Activated CD4-positive, alpha-beta T cell treated with anti-CD3 and anti-CD28 coated beads, Interleukin-2, amount 50 U/mL, for 16 hours (primary cell): ENCODE measurements at places on chromosomes 1 and 21.
A peak's percentile ranks its signal among the peaks of the same experiment; 100 is the strongest.

- DNase-seq, result no peak
Observed at GRCh38 chr1:97123717-97124431, 402.3 kb downstream of the PTBP2 start.

GRCh38 chr1:46522184-46522968 lies 29.1 kb downstream of the KNCN start:
- peak; percentile 88 for DNase-seq

DNA sequence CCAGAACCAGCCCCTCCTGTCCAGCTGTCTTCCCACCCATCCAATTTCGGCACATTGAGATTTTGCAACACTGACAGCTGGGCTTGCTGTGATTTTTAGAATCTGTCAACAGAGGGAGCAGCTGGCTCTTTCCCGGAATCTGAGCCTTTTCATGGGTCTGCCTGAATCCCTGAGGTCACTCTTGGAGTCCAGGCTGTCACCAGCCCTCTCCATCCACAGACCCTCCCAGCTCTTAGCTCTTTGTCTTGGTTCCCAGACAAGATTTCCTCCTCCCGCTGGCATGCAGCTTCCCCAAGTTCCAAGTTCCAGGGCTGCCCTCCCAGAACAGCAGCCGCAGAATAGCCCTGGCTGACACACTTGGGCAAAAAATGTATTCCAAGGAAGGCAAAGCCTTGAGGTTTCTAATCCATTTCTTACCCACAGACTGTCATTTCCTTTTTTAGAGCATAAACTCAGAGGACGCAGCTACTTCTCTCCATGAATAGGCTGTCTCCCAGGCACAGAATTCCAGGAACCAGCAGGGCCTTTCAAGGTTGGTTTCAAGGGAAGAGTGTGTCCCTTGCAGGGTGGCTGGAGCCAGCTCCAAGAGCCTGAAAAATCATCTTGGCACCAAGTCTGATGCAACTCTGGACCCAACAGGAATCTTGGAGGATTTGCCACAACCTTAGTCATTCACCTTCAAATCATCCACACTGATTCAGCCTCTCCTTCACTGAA lies 7.1 kb upstream of the TMEM61 start:
- no peak for DNase-seq

DNA sequence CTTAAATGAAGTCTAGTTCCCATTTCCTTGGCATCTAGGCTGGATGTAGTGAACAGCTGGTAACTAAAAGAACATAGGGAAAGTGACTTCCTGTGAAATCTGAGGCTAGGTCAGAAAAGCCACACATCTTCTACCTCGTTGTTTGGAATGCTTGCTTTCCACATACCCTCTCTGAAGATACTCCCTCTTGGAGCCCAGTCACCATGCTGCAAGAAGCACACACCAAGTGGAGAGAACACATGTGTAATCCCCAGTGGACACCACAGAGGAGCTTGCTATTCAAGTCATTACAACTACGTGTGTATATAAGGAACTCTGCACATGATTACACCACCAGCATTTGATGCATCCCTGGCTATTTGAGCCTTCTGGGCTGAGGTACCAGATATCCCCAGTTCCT lies 125.9 kb downstream of the RGS21 start:
- DNase-seq, result no peak

DNA sequence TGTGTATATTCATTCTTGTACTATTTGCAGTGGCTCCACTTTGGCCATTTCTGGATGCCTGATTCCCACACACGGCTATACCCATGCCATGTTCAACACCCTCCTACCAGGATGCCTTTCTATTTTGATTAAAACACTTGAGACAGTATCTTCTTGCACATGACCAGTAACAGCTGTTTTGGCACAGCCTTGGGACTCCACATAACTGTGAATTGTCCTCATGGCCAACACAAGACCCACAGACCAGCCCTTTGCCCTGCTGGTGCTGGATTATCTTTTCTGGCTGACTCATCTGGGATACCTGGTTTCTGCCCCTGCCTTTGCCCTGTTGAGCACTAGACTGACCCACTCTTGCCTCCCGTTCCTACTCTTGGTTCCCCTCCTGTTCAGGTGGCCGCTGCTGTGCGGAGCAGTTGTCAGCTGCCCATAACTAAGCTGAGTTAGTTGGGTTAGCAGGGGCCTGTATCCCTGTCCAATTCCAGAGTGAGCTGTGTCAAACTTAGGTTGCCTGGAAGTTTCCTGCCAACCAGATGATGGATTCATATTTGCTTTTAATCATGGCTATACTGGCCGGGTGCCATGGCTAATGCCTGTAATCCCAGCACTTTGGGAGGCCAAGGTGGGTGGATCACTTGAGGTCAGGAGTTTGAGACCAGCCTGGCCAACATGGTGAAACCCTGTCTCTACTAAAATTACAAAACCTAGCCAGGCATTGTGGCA lies 10.8 kb upstream of the EYA3 start:
- no peak for DNase-seq

GRCh38 chr1:112876315-112876714 lies 79.7 kb downstream of the SLC16A1 start:
- DNase-seq, result no peak

GRCh38 chr1:15410884-15411245 lies 1.2 kb downstream of the EFHD2 start:
- no peak for DNase-seq

DNA sequence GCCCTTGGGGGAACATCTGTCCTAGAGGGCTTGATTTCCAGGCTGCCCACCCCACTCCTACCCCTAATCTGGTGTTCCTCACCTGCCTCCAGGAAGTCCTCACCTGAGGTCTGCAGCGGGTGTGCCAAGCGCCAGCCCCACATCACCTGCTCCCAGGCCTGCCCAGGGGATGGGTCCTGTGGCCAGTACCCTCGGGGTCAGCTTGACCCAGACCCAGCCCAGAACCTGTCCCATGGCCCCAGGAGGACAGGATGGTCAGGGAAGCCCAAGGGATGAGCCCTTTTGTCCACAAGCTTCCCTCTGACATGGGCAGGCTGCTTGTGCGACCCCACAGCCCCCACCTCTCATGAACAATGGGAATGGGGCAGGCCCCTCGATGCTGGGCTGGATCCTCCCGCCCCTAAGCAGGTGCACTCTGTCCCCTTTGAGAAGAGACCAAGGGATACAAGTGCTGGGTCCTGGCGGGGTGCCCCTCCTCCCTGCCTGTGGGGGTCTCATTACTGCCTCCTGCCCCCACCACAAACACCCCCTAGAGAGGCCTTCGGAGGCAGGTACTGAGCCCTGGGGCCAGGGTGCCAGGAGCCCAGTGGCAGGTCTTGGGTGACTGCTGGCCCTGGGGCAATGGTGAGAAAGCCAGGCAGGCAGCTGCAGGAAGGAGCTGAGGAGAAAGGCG lies 3.2 kb downstream of the MIB2 start:
- no peak for DNase-seq

GRCh38 chr1:187928696-187929095 lies 1099.9 kb downstream of the PLA2G4A start:
- DNase-seq, result no peak

DNA sequence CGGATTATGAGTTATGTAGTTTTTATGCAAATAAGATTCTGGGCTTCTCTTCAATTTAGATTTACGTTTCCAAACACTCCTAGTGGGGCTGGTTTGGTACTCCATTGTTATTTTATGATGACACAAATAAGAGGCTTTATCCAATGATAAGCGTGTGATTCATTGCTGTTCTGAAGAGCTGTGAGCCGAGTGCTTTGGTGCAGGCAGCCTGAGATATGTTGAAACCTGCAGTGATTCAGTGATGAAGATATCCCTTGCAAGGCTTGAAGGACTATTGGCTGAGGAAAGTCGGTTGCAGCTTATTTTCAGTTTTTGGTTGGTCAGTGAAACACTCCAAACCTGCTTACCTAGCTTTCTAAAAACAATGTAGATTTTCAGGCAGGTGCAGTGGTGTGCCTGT lies 112.2 kb downstream of the RYR2 start:
- DNase-seq, result no peak

- DNase-seq, result no peak
Observed at GRCh38 chr1:115976921-115977498, 697 bp downstream of the SLC22A15 start.

GRCh38 chr1:209504571-209504970 lies 78.9 kb upstream of the CAMK1G start:
- no peak for DNase-seq

DNA sequence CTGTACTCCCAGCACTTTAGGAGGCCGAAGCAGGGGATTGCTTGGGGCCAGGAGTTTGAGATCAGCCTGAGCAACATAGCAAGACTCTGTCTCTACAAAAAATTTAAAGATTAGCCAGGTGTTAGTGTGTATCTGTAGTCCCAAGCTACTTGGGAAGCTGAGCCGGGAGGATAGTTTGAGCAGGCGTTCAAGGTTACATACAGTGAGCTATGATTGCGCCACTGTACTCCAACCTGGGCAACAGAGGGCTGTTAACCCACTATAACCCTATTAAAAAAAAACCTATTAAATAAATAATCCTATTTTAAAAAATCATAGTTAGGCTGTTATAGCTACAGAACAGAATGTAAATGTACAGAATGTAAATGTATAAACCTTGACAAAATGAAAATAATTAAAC lies 2.2 kb downstream of the MIS18A start:
- DNase-seq, result no peak

DNA sequence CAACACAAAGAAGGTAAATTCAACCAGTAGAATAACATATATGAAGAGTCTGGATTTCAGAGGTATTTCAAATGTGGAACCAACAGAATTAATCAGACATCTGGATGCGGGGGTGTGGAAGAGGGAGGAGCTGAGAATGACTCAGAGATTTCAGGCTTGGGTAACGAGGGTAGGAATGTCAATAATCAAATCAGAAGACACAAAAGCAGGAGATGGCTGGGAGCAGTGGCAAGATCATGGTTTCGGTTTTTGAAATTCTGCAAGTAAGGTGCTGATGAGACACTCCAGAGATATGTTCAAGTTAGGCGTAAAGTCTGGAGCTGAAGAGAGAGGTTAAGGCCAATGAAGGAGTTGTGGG lies 64.0 kb downstream of the PLPPR5 start:
- no peak for DNase-seq

DNA sequence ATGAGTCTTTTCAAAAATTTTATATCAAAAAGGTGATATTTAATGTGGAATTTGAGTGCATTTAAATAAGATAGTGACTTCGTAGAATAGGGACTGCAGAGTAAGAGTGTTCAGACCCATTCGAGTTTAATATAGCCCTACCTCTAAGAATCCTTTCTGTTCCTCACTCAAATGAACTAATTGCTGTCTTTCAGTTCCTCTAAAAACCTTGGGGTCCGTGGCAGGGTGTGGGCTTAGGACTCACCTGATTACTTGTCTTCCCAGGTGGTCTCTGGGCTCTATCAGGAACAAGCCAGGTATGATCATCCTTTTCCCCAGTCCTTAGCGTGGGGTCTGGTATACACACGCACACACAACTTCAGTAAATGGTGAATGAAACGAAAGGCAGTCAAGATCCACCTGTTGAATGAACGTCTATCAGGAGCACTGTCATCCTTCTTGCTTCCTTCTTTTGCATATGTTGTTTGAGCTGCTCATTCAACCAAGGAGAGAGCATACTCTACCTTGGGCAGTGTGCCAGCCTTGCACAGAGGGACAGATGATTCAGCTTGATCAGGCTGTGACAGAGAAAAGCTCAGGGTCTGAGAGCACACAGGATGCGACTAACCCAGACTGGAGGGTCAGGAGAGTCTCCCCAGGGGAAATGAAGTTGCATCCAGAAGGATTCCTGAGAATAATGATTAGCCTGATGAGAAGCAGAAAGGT lies 1.2 kb upstream of the RNF11 start:
- DNase-seq, result no peak
